GM23248 (cell line): ENCODE measurements at places on chromosomes 1 and 21. TPM values are rescaled to one million over a fixed set of nuclear protein-coding genes. Genes with fewer than 3 reads are reported as not detected.

- no peak for DNase-seq
Measured at GRCh38 chr1:164703960-164704411, 145.0 kb downstream of the PBX1 start.

DNA sequence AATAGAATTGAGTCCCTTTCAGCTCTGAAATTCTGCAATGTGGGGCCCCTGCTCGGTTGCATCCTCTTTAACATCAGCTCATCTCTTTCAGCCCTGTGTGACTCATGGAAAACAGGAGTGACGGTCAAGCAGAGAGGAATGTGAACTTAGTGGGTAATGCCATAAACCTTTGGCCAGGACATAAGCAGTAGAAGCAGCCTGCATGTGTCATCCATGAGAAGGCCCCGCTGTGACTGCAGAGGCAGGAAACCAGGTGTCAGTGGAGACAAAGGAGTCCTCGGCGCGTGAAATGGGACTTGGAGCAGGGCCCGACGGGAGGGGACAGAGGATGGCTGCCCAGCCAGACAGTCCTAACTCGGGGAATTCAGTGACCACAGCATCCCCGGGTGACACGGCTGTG, 21.1 kb upstream of the EPHB2 start:
- DNase-seq = peak; percentile 96

DNA sequence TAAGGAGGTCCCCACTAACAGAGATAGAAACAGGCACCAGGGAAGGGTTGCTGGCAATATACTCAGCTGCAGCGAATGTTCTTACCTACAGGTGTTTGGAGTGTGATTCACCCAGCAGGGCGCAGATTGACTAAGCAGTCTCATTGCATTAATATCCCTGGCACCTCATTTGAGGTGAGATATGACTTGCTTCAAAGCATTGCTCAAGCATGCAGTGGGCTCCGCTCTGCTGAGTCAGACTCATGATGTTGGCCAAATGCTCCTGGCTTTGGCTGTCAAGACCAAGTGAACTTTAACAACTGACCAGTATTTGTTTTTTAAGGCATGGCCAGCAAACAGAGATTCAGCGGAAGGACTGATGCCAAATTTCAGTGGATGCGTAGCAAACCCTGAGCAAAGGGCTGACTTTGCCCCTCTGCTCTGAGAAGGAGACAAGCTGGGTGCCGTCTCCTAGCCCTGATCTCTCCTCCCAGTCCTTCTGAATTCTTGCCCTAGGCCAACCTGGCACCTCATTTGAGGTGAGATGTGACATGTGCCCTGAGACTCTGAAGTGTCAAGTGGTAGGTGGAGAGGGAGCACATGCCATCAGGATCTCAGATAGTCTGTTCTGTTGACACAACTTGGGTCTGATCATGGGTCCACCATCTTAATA, 187.1 kb upstream of the COA6 start:
- DNase-seq = peak; percentile 54

DNA sequence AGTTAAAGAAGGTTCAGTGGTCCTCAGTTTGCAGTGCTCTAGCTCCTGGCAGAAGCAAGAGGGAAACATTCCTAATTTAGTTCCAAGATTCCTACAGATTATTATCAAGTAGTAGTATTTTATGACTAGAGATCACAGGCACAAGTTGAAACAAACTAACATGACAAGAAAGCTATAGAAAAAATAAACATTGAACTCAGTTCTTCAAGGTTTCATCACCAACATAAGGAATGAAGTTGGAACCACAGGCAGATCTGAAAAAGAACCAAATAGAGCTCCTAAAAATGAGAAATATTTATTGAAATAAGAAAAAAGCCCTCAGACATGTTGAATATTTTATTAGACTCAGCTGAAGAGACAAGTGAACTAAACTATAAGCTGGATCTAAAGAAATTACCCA, 40.6 kb downstream of the PDC start:
- no peak for DNase-seq

DNA sequence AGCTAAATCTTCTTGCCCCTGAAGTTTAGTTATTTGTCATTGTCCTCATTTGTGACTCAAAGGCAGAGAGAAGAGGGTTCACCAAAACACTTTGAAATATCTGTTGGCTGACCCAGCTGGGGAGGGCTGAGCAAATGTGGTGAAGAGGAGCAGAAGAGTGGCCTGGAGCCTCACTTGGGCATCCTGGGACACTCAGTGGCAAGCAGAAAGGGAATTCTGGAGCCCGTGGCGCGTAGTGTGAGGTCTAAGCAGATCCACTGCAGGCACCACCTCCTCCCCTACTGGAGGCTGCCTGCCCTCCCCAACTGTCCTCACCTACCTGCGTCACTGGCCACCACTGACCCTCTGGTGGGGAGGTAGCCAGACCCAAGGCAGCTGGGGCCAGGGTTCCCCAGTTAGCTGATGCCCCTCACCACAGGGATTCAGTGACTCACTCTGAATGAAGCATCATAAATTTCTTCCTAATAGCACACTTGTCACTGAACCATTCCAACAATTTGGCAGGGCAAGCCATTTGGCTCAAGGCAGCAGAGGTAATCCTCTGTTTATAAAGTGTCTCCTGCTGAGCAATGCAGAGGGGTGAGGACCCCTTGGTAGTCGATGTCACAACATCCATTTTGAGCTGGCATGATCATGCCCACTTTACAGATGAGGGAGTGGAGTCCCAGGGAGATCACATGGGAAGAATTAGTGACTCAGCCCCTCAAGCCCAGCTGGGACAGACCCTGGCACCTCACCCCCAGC, 80.3 kb downstream of the NENF start:
- peak; percentile 18 for DNase-seq

- peak; percentile 42 for DNase-seq
Measured at GRCh38 chr1:60071296-60071695, 2.3 kb downstream of the C1orf87 start.

- DNase-seq = peak; percentile 60
Measured at GRCh38 chr1:244049162-244050013, 1.7 kb upstream of the ZBTB18 start.

- DNase-seq = no peak
Measured at GRCh38 chr1:94280541-94280940, 43.2 kb upstream of the ARHGAP29 start.

DNA sequence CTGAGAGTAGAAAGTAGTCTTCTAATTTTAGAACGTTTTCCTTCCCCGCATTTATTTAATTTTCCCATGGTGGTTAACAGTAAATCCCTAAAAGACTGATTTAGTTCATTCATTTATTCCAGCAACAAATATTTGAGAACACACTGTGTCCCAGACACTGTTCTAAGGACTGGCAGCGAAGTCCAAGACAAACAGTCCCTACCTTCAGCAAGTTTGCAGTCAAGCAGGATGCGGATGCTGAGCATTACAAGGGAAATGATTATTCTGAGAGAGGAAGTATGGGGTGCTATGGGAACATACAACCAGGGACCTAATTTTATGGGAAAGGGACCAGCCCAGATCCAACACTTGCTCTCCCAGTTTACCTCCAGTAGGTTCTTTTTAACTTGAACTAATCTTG, 1.2 kb upstream of the C1orf74 start:
- no peak for DNase-seq

- DNase-seq = peak; percentile 55
Measured at GRCh38 chr21:15000081-15000480, 64.7 kb downstream of the NRIP1 start.

DNA sequence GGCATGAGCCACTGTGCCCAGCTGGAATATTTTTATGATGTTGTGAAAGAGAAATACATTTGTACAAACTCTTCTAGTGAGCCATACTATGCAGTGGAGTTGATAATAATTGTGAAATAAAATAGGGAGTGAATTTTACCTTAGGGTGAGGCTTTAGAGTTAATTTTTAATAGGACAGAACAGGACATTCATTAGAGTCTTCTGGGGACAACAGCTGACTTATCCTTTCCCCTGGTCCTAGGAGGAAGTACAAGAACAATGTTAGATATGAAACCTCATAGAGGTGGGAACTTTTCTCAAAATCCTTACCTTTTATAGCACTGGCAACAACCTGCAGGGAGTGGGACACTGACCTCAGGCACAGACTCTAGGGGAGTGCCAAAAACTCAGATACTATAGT, 21.9 kb downstream of the HAO2 start:
- DNase-seq = no peak

DNA sequence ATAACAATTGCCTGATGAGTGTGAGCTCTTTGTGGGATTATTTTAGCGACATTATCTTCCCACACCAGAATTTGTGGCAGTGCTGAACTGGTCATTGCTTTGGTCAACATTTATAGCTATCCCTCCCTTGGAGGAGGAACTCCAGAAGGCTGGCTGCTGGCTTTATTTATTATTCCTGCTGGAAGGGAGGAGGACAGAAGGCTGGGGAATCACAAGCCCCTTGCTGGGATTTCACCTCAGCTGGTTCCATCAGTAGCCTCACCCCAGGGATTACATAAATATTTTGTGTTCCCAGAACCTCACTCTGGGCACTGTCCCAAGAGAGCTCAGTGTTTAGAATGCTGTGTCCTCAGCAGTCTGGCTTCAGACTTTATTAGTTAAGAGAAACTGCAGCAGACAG, 102.8 kb upstream of the C1orf21 start:
- peak; percentile 61 for DNase-seq

DNA sequence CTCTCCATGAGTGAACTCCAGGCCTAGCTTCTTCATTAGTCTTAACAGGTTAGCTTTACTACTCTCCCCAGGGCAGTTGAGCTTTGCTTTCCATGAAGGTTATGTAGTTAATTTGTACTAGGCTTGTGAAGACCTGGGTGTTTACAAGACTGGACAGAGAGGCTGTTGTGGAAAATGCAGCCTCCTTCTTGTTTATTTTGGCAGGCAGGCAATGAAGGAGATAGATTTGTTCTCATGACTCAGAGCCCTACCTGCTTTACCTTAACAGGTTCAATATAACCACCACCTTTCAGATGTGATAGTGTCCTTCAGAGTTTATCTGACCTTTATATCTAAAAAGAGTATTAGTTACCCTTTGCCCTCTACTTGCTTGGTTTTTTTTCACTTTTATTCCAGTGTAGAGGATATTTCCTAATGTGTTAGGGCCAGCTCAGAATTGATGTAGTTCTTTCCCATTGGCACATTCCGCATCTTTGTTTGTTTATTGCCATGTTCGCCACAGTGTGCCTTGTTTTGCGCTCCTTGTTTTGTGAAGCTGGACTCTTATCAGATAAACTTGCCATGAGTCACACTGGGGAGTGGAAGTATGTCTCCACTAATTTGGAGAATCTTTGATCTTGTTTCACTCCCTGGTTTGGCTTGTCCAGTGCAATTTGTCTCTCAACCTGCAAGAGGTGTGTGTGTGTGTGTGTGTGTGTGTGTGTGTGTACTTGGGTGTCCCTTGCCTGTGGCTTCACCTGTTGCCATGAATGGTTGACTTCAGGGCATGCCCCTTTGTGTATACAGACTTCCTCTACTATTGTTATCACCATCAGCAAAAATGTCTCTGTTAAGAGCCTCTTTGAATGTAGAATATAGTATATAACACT, 87.4 kb upstream of the MACF1 start:
- DNase-seq = peak; percentile 49

DNA sequence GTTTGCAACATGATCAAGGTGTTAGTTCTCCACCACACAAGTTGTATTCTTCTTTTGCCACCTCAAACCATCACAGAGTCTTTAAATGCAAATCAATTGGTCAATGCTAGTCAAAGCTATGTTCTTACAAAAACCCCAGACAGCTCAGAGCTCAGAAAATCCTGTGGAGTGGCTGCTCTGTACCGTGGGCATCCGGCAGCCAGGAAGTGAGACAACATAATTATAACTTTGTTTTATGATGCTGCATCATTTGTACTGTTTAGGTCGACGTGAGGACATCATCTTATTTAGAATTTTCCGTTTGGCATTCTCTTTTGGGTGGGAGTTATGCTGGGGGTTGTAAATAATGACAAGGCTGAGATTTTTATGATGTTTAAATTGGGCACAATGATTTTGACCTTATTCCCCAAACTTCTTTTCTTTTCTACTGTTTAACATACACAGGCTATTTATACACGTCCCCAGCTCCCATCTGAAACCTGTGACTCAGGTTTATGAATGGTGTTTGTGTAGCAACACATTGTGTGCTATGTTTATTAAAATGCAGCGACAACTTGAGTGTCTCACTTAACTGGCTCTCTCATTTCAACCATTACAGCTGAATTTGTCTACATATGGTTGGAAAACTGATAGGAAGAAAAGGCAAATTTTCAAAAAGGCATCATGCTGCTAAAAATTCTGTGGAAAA, 124.0 kb downstream of the CNIH3 start:
- DNase-seq = no peak

GRCh38 chr1:204190212-204191211, 5.8 kb downstream of the KISS1 start:
- peak; percentile 74 for DNase-seq

GRCh38 chr1:219465212-219466093, 147.5 kb downstream of the ZC3H11B start:
- DNase-seq = peak; percentile 90

GRCh38 chr1:112444269-112444668, 48.3 kb downstream of the CTTNBP2NL start:
- DNase-seq = peak; percentile 73

DNA sequence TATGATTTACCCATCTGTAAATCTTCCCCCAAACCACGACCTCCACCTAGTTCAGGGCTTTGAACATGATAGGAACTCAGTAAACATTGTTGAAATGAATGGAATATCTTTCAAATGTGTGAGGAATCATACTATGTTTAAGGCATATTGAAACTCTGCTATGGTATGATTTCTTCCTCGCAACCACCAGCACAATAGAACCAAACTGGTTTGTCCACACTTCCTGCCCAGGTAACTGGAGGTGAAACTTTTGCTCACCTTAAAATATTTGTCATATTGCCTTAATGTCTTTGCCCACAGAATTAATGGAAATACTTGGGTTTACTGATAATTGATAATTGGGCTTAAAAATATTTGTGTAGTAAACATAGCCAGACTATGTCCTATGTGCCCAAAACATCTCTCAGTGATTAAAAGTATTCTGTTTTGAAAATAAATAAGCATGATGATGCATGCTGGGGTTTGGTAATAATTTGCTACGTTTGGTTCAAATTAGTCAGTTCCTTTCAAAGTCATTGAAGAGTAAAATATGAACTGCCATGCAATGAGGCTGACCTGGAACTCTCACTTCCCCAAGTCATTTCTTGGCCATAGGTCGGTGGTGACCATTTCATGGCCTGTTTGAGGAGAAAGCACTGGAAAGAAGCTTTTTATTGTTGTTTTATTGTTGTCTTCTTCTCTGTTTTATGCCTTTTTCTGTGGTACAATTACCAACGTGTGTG, 73.3 kb downstream of the TNFSF18 start:
- peak; percentile 55 for DNase-seq

GRCh38 chr1:181202986-181203555, 114.6 kb downstream of the IER5 start:
- DNase-seq = no peak

DCDC2B gene
- total RNA-seq = not detected in 2 replicates

HMCN1 gene
- 5.2 and 18.7 TPM in 2 replicates for total RNA-seq

CYP4Z1 gene
- total RNA-seq = not detected in 2 replicates

KHDRBS1 gene
- 41.7 and 50.6 TPM in 2 replicates for total RNA-seq

CHODL gene
- total RNA-seq = not detected in 2 replicates

OR14K1 gene
- not detected in 2 replicates for total RNA-seq

IL12RB2 gene
- total RNA-seq = not detected in 2 replicates
